ENCODE measurements at places on chromosomes 4 and X.
A peak's percentile ranks its signal among the peaks of the same experiment; 100 is the strongest.

- no peak for DNase-seq
These were observed 185.8 kb upstream of the RPS6KA3 start for GRCh38 chrX:20452487-20452886.

DNA sequence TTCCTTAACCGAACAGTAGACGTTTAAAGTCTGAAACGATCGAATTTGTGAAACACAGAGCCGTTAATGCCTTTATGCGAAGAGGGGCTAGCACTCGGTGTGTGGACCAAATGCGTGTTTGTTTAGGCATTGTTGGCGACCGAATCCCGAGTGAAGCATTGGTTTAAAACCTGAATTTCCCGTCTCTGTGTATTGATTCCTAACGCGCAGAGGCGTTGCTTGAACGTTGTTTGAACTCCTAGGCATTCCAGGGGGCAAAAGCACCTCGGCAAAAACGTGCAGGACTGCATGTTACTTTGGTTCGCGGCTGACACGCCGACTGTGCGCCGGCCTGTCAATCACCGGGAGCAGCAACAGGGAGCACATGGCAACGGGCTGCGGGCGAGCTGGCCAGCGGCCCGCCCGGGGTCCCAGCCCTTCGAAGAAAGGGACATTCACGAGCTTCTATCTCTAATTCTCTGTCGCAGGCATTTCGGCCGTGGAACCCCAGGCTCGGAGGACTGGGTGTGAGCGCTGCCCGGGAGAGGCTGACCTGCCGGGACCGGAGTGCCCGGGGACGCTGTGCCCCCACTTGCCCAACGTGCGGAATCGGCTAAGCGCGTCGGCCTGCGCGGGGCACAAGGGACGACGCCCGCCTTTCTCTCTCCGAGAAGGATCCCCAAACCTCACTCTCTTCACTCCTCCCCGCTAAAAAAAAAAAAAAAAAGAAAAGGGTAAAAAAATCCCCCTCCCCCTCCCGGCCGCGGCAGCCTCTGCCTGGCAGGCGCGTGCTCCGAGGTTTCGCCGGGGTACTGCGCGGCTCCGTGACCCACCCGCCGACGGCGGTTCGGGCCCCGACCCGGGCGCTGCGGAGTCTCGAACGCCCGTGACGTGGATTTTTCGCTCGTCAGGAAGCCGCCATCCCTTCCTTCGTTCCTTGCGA lies 810 bp downstream of the SPRY1 start:
- DNase-seq = no peak

GRCh38 chrX:75748431-75748830 lies 36.6 kb downstream of the MAGEE2 start:
- no peak for DNase-seq

GRCh38 chrX:100591256-100592051 lies 6.7 kb downstream of the TNMD start:
- no peak for DNase-seq

- DNase-seq = no peak
These were observed 2.0 kb downstream of the ABLIM2 start for GRCh38 chr4:8156617-8157016.

- no peak for DNase-seq
These were observed 132.3 kb upstream of the UGT8 start for GRCh38 chr4:114466299-114466698.

GRCh38 chr4:57073559-57073958 lies 36.6 kb downstream of the IGFBP7 start:
- no peak for DNase-seq

- no peak for DNase-seq
These were observed 111.5 kb downstream of the DTHD1 start for GRCh38 chr4:36392916-36393315.

- no peak for DNase-seq
These were observed 15.1 kb upstream of the FGFR3 start for GRCh38 chr4:1777822-1778641.

DNA sequence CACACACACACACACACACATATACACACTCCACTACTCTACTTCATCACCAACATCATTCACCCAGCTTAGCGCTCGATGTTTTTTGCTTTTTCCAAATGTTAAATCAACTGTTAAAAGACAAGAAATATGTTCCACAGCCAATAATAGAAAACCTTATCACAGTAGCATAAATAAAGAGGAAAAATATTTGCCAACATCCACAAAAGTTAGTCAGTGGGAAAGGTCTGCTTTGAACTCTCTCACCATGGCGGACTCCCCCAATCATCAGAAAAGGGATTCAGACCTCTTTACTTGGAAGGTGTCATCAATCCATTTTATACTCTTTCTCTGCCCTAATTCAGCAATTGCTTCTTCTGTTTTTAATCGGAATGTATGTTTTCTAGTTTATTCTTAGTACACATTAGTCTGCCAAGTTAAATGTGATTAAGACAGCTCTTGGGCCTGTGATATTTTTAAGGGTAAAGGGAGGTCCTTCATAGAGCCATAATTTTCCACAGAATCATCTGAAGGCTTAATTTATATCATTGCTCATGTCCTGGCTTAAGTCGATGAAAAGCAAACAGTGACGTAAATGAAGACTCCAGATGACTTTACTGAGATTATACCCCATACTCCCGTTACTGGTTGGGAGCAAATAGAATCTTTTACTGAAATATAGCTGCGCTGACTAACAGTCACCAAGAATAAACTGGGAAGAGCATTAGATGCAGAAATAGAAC lies 29.7 kb upstream of the LGI2 start:
- no peak for DNase-seq

GRCh38 chr4:95980877-95981360 lies 141.0 kb downstream of the PDHA2 start:
- no peak for DNase-seq

- no peak for DNase-seq
These were observed 10.8 kb downstream of the TMEM131L start for GRCh38 chr4:153476829-153477574.

- DNase-seq = no peak
These were observed 460.3 kb downstream of the MID1IP1 start for GRCh38 chrX:39261446-39262147.

GRCh38 chr4:118318931-118319330 lies 33.9 kb downstream of the PRSS12 start:
- no peak for DNase-seq

DNA sequence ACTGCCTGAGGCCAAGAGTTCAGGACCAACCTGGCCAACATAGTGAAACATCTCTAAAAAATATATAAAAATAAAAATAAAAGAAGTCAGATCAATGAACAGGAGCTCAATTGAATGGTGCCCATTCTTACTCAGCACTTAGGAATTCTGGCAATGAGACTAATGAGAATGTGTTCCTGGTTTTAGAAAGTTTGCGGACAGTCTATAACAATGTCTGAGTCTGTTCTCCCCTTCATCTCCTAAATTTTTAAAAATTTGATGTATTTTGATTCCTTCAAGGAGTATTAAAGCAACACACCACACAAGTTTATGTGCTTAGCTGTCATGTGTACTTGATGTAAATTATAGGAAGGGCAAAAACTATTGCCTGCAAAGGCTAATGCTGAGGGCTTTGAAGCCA lies 30.6 kb upstream of the KCNIP4 start:
- no peak for DNase-seq

DNA sequence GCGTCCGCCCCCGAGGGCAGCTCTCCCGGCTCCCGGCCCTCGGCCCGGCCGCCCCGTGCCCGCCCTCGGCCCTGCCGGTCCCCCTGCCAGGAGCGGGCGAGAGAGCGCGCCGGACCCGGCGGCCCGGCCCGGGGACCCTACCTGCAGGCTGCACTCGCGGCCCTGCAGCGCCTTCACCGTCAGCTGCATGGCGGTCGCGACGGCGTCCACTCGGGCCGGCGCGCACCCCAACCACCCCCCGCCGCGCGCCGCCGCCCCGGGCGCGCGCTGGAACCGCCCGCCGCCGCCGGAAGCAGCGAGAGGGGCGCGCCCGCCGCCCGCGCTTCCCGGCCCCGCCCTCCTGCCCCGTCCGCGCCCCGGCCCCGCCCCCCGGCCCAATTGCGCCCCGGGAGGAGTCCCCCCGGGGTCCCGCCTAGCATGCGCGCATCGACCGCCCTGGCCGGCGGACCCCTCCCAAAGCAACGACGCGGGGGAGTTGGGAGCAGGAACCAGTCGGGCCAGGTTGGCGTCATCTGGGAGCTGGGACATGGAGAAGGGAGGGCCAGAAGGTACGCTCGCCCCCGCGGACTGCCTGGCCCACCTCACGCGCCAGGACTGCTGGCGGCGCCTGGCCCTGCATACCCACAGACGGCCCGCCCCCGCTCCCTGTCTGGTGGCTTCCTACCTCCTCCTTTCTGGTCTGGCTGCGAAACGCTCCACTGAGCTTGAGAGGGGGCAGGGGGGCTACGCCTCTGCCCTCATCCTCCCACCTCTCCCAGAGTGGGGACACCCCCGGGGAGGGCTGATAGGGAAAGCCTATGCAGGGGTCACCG lies at the start of gene UBL4A:
TSS of gene UBL4A (minus strand) at position 220 of the 812 bp plus-strand sequence. CDS start at position 189, 31 bp downstream.
- peak; percentile 27 for DNase-seq

GRCh38 chrX:103552236-103552635 lies 32.9 kb upstream of the RAB40A start:
- DNase-seq = no peak

DNA sequence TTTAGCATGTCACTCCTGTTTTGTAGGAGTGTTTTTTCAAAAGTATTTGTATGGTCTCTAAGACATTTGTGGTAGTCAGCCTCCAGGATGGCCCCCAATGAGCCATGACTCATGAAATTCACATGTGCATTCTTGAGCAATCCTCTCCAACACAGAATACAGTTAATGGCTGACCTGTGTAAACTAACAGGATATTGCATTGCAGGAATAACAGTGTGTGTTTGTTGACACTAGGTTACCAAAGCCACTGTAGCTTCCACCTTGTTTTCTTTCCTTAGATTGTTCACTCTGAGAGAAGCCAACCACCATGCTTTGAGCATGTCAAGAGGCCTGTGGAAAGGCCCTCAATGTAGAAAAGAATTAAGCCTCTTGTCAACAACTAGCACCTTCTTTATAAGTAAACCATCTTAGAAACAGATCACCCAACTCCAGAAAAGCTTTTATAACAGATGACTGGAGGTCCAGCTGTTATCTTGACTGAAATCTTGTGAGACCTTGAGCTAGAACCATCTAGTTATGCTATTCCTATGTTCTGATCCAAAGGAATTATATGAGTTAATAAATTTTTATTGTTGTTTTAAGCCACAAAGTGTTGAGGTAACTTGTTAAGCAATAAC lies 28.5 kb downstream of the TBCK start:
- no peak for DNase-seq

DNA sequence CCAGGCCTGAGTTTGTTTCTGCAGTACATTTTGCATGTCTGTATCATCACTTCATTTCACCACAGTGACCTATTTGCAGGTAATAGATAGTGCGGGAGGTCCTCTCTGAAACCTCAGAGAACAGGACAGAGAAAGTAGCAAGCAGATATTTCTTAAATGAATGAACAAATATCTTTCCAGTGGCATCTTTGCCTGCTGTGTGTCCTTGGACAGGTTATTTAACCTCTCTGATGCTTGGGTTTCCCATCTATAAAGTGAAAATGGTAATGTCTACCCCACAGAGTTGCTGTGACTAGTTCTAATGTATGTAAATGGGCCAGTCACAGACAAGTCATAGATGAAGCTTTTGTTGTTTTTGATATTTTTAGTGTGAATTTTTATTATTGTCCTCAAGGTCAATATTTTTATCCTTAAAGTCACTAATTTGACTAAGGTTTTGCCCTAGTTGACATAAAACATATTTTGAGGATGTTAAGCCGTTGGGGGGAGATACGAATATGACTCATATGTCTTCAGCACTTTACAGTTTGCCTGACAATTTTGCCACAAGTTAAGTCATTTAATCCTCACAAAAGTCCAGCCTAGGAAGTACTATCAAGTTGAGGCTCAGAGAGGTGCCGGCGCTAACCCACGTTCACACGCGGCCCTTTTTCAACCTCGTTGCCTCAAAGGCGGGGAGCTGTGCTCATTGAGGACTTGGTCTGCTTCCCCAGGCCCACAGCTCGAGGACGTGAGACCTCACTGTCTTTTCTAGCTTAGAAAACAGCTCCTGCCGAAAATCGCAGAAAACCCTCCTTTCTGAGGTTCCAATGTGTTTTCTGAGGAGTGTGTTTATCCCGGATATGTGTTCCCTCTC lies 126.7 kb upstream of the STX18 start:
- no peak for DNase-seq

DNA sequence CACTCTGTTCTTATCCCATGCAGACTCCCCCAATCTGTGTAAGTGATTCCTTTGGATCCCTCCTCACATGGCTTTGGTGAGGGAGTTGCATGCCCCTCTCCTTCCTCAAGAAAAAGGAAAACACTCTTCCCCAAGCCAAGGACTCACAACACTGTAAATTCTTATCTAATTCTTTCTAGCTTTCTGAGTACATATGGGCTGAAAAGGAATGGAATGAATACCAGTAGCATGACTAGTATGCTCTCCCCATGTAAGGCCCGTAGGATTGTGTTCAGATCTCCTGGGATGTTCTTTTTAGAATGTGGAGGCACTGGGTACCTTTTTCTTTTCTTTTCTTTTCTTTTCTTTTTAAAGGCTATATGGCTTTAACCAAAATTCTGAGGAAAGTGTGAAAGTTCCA lies 17.0 kb upstream of the MAGED1 start:
- DNase-seq = no peak

DNA sequence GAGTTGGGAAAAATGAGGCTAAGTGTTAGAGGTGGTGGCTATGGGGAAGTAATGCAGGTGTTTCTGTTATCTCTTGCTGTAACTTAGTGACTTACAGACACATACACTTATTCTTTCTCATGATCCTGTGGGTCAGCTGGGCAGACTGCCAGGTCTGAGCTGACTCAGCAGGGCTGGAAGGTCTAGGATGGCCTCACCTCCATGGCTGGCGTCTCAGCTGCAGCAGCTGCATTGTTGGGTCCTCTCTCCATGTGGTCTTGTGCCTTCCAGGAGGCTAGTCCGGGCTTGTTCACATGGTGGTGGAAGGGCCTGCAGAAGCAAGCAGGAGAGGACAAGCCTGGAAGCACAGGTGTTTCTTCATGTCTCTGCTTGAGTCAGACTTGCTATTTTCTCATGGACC lies 172.7 kb downstream of the NHS start:
- no peak for DNase-seq

DNA sequence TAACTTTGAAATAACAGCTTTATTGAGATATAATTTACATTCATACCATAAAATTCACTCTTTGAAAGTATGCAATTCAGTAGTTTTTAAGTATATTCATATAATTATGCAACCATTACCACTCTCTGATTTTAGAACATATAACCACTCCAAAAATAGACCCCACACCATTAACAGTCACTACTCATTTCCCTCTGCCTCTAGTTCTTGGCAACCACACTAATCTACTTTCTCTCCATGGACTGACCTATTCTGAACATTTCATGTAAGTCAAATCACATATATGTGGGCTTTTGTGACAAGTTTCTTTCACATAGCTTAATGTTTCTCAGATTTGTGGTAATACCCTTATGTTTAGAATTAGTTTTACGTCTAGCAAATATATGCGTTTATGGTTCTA lies 19.5 kb upstream of the GLRA3 start:
- DNase-seq = no peak

- no peak for DNase-seq
These were observed 214.2 kb downstream of the RBMX2 start for GRCh38 chrX:130615941-130616340.

DNA sequence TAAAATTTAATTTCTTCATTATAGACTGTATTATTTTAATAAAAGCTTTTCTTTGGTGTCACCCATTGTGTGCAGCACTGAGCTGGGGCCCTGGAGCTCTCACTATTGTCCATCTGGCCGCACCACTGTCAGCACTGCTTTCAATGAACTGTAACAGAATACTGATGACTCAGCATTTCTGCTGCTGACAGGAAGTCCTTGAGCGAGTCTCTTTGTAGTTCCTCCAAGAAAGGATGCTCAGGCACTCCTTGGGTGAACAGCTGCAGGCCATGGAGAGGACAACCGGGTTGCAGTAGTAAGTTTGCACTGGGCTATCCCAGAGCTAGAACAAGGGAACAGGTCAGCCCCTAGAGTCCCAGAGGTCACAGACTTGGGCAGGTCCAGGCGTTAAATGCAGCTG lies 81.6 kb downstream of the SORBS2 start:
- DNase-seq = no peak
